Fibroblast of skin of left biceps (primary cell): ENCODE measurements at places on chromosomes 1 and 21.

DNA sequence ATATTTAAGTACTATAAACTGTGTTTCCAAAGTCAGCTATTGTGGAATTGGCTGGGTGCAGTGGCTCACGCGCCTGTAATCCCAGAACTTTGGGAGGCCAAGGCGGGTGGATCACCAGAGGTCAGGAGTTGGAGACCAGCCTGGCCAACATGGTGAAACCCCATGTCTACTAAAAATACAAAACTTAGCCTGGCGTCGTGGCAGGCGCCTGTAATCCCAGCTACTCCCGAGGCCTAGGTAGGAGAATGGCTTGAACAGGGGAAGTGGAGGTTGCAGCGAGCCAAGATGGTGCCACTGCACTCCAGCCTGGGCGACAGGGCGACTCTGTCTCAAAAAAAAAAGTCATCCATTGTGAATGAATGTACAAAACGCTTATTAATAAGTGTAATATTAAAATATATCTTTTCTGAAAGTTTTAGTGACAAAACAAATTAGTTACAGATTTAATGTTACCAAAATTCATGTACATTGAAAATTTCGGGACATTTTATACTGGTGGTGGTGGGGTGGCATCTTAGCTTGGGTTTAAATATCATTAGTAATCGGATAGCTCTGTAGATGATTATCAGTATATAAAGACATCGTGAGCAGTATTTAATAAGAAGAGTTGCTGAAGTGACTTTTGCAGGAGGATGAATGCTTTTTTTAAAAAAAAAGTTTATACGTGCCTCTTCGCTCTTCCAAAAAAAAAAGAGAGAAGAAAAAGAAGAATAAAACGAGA, 503 bp upstream of the SRSF11 start:
- no peak for DNase-seq

DNA sequence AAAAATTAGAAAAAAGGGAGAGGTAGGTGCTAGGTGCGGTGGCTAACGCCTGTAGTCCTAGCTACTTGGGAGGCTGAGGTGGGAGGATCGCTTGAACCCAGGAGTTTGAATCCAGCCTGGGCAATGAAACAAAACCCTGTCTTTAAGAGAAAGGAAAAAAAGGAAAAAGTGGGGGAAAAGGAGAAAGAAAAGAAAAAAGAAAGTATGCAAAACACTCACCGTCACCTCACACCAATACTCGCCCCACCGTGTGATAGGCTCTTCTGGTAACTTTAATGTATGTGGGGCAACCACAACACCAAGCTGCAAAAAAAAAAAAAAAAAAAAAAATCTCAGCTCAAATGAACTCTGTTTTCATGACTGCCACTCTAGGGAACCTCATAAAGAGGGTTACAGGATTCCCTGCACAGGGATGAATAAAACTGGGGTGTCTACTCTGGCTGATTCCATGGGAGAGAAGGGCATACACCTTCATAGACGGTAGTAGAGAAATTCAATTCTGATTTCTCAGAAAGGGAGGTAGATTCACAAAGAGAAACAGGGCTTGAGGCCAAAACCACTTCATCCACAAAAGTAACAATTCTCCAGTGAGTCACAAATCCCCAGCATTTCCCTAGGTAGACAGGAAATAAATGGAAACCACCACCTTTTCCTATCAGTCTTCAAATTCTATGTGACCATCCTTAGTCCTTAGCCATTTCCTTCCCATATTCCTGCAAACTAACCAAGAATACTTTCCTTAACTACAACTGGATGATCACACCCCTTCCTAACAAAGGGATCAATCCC, 2.5 kb downstream of the MRPL9 start:
- DNase-seq: no peak

GRCh38 chr1:160858097-160858496, 4.6 kb downstream of the CD244 start:
- no peak for DNase-seq

- DNase-seq: no peak
Observed at GRCh38 chr1:175273376-175274031, 80.9 kb upstream of the KIAA0040 start.

DNA sequence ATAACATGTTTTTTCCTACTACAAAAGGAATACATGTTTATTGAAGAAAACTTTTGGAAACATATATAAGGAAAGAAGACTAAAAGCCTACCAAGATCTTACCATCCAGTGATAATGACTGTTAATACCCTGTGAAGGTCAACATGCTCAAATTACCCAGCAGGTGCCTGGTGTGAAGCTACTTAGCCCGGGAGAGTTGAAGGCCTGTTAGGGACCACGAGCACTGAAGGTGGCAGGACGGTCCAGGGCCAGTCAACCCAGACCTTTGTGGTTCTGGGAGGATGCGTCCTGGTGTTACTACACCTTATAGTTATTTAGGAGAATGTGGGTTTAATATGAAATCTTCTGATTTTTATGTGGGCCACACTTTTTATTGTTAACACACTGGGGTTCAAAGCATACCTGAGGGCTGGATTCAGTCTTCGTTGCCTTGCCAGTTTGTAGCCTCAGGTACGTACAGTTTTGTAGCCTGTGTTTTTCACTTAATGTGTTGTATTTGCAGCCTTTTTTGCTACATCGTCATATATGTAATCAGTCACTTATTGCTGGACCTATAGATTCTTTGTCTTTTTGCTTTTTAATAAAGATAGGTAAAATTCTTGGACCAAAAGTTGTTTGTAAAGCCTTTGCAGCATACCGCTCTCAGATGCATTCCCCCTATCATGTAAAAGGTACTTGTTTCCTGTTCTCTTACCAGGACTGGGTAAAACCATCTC, 9.8 kb downstream of the ITSN1 start:
- no peak for DNase-seq

DNA sequence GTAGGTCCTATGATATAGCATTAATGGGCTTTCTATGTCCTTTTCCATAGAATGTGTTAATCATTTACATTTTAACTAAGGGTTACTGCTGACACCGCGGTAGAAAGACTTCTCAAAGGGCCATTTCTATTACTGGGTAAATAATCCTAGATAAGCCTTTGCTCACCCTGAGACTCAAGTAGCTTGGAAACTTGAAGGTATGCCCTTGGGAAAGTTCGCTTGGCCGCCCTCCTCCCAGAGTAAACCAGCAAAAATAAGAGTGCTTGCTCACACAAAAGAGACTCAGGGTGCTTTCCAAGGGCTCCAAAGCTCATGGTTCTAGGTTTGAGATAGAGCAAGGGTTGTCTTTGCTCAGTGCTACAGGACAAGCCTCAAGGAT, 85.8 kb upstream of the TMPRSS2 start:
- DNase-seq: no peak

DNA sequence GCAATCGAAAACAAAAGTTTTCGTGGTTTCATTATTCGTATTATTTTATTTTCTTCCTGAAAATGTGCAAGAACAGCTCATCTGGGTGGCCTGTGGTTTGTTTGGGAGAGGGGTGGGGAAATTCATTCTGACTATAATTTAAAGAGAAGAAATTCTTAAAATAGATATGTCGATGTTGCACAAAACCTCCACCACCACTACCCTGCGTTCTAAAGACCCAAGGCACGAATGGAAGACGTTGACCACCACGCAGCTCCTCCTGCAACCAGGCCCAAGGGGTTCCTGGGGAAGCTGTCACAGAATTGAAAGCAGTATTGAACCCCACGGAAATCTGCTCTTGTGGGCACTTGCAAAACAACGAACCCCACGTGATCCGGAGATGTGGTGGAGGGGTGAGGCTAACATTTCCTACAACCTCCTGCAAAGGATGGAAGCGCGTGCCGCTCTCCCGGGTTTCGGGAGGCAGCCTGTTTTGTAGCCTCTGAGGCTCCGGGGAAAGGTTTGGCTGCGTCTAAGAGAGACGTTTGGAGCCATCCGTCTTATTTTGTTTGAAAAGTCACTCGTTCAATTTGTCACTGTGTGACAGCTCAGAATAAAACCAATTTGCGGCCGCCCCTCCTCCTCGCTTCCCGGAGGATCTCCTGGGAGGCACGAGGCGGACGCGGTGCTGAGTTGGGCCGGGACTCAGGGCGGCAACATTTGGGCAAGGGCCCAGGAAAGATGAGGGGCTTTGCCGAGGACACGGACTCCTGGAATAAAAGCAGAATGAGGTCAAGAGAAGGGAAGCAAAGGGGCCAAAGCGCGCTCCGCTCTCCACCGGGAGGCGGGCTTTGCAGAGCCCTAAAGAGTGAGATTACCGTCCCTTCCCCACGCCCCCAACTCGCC, 810 bp upstream of the HLX start:
- DNase-seq: no peak

GRCh38 chr1:2232916-2233438, 4.9 kb downstream of the SKI start:
- no peak for DNase-seq

DNA sequence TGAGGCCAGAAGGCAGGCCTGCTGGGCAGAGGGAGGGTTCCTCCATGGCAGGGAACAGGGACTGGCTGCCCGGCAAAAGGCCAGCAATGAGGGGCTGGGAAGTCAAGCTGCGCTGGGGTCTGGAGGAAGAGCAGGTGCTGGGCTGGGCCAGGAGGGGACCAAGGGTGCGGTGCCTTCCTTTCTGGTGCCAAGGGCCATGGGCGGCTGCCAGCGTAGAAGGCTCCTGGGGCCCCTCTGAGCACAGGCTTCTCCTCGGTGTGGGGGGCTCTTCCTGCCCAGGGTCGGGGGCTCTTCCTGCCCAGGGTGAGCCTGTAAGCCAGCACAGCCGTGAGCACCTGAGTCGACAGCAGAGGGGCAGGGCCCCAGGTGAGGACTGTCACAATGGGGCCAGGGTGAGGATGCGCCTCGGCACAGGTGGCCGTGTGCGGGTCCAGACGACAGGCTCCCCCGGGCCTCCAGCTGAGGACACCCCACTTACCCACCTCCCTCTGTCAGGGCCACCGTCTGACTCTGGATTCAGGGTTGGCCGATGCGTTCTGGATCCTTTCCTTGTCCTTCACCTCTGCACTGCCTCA, 10.7 kb upstream of the DNMT3L start:
- no peak for DNase-seq

DNA sequence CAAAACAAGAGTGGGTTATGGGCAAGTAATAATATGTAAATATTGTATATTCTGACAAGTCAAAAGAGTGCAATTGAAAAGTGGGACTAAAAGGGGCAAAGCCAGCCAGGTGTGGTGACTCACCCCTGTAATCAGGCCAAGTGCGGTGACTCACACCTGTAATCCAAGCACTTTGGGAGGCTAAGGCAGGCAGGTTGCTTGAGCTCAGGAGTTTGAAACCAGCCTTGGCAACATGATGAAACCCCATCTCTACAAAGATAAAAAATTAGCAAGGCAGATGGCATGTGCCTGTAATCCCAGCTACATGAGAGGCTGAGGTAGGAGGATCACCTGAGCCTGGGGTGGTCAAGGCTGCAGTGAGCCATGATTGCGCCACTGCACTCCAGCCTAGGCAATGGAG, 304.0 kb downstream of the HHIPL2 start:
- DNase-seq: no peak

DNA sequence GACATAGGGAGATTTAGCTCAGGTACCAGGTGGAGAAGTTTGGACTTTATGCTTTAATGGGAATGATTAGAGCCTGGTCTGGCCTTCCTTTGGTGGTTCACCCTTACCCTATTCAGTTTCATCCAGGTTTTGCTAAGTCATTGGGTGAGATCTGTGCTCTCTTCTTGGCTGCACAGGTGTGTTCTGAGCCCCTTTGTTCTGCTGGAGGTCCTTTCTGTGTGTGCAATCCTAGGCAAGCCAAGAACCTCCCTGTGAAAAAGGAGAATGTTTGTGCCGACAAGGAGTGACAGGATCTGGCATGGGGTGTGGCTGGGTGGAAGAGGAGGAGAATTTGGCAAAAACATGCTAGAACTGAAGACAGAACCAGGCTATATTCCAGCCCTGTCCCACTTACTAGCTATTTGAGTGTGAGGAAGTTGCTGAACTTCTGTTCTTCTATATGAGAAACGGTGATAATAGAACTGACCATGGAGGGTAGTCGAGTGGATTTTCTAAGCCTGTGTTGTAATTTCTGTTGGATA, 4.6 kb downstream of the GSTM5 start:
- no peak for DNase-seq

DNA sequence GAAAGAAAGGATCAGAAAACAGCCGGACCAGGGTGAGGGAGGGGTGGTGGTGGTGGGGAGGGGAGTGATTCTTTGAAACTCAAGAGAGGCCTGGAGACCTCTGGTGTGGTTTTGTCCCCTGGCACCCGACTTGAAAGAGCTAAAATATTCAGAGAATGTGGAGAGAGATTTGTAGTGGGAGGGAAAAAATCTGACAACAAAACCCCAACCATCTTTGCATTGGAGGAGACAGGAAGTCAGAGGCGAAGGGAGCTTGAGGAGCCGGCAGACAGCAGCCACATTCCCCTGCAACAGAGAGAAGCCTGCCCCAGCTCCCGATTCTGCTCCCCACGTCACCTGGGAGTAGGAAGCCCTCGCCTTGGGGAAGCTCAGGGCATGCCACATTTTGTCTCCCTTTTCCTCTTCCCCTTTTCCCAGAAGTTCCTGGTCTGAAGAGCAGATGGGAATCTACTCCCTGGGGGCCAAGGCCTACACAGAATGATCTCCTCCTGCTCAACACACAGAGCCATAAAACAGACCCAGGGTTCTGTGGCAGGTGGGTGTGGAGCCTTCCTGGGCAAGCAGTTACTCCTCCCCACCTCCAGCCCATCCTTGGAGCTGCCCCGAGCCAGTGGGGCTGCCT, 84.9 kb downstream of the ITPKB start:
- DNase-seq: peak; percentile 58

GRCh38 chr1:12617901-12618660, at the start of gene DHRS3:
DHRS3 (minus strand) TSS chr1:12618210; CDS start chr1:12617348, 862 bp downstream.
- DNase-seq: peak; percentile 76

- no peak for DNase-seq
Observed at GRCh38 chr1:167360120-167360519, 139.4 kb downstream of the POU2F1 start.

GRCh38 chr1:105874621-105875020, 1181.9 kb upstream of the PRMT6 start:
- no peak for DNase-seq
